ENCODE measurements at places on chromosomes 4 and X.

DNA sequence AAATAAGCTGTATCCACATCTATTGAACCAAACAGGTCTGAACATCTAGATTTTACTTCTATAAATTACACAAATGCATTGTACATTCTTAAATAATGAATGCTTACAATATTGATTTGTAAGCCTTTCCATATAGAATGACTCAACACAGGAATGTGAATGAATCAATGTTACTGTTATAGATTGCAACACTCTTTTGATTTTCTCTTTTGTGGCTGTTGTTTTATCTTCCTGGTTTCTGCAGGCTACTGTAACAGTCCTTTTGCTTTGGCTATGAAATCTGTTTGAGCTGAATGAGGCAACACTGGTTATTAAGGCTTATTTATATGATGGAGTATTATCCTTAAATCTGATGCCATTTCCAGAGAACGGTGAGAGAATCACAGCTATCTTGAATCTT is 49.5 kb downstream of the GPR50 start:
- no peaks in the 10 kb centered on the region for H3K36me3 ChIP-seq
- peaks cover 4% of the 10 kb centered on the region for H3K4me1 ChIP-seq
- H3K27me3 ChIP-seq, result no peaks in the 10 kb centered on the region
- no peak overlapping the region for H3K4me3 ChIP-seq
- DNase-seq, result no peak

GRCh38 chr4:111066447-111066846 is 443.6 kb upstream of the PITX2 start:
- no peak overlapping the region for H3K27ac ChIP-seq
- H3K4me3 ChIP-seq, result no peak overlapping the region
- peaks cover 4% of the 10 kb centered on the region for H3K4me1 ChIP-seq
- H3K27me3 ChIP-seq, result no peaks in the 10 kb centered on the region
- DNase-seq, result no peak

DNA sequence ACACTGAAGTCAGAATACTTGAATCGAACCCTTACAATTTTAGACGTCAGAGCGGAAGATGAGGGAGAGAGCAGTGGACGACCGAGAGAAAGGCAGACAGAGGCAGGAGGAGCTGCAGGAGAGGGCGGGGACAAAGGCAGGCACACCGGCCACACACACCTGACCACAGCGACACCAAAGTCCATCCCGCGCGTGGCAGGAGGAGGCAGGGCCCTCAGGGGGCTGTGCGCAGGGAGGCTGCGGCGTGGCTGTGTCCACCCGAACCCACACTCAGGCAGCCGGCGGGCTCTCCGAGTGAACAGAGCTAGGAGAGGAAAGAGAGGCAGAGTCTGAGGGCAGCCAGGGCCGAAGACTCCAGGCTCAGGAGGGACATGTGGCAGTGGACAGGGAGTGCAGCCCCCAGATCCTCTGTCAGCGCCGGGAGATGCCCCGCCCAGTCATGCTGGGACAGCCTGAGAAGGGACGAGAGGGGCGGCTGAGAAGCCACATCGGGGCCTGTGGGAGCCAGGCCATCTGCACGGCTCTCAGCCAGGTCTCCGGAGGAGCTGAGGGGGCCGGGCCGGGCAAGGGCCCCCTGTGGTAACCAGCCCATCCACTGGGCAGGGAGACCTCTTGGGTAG is 20.1 kb downstream of the GAK start:
- H3K27ac ChIP-seq, result no peak overlapping the region
- no peak overlapping the region for H3K4me3 ChIP-seq
- no peaks in the 10 kb centered on the region for H3K4me1 ChIP-seq
- H3K36me3 ChIP-seq, result peaks cover 8% of the 10 kb centered on the region
- no peak for DNase-seq

- no peak for DNase-seq
- H3K27ac ChIP-seq, result no peak overlapping the region
Observed at GRCh38 chr4:78293348-78293747, 236.2 kb downstream of the FRAS1 start.

DNA sequence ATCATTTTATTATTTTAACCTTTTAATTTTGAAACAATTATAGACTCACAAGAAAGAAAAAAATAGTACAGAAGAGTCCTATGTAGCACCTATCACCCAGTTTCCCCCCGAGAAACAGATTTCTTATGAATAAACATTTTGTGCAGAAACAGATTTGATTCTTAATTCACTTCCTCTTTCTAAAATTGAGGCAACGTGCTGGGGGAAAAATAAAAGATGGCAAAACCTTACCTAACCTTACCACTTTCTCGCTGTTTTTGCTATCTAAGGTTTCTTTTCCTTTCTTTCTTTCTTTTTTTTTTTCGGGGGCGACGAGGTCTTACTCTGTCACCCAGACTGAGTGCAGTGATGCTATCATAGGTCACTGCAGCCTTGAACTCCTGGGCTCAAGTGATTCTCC is 4.3 kb upstream of the CLNK start:
- H3K27me3 ChIP-seq, result no peaks in the 10 kb centered on the region
- H3K27ac ChIP-seq, result no peak overlapping the region
- no peak for DNase-seq
- no peaks in the 10 kb centered on the region for H3K36me3 ChIP-seq
- H3K4me3 ChIP-seq, result no peak overlapping the region
- no peaks in the 10 kb centered on the region for H3K4me1 ChIP-seq

DNA sequence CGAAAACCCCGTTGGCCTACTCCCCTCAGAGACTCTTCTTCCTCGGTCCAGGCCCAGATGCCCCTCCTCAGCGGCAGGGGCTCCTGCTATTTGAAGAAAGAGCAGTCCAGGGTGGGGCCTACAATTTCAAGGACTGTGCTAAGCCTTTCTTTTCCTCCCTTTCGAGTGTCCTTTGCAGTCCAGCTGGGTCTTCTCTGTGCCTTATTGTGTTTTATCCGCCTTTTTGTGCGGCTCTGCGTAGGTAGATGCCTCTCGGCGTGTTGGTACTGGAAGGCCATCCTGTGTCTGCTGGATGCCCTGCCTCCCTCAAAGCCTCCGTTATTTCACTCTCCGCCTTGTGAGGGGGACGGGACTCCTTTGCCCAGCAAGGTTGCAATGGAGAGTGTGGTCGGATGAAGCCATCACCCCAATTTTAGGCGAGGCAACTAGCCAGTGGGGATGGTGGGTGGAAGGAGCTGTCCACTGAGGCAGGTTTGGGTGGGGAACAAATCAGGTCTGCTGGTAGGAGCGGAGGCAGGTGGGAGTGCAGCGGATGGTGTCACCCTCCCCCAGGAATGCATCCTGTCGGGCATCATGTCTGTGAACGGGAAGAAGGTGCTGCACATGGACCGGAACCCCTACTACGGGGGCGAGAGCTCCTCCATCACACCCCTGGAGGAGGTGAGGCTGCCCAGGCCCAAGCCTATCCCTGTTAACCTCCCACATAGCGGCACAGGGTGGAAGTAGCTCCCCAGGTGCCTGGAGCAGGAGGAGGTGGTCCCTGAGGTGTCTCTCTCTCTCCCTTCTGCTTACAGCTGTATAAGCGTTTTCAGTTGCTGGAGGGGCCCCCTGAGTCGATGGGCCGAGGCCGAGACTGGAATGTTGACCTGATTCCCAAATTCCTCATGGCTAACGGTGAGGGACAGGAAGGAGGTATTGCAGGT is 1.3 kb downstream of the GDI1 start:
- H3K4me1 ChIP-seq, result peaks cover 3% of the 10 kb centered on the region
- peaks cover 27% of the 10 kb centered on the region for H3K36me3 ChIP-seq
- peak overlapping the region; percentile 62 for H3K4me3 ChIP-seq
- no peaks in the 10 kb centered on the region for H3K27me3 ChIP-seq
- DNase-seq, result no peak

DNA sequence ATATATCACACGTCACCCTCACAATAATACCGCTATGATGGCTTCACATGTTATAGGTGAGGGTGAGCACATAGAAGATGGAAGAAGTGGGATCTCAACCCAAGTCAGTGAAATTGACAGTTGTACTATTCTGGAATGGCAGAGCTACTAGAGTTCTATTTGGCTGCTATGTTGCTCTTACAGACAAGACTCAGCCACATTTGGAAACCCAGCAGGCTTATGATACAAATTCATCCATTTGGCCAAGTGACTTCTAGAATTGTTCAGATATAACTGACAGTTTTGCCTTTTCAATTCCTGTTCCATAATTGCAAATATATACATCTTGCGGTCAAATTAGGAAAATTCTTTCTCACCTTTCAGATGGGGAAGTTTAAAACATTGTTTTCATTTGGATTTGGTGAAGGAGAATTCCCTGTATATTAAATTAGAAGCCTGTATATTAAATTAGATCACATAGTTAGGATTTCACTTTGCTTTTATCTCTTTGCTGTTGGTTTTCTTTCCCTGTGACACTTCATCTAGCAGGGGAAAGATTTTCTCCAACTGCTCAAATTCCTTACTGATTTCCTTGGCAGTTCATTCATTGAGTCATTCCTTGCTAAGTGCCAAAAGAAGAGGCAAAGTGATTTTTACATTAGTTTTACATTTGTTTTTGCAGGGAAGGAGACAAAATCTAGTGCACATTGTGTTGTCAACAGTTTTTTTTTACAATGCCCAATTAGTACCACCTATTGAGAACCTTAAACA is 120.6 kb upstream of the TBC1D9 start:
- no peak overlapping the region for H3K27ac ChIP-seq
- no peak overlapping the region for H3K4me3 ChIP-seq
- no peaks in the 10 kb centered on the region for H3K27me3 ChIP-seq
- H3K4me1 ChIP-seq, result 0 out of 2 replicates have a peak, but pooled peaks cover 4% of the 10 kb centered on the region
- no peaks in the 10 kb centered on the region for H3K36me3 ChIP-seq
- no peak for DNase-seq

DNA sequence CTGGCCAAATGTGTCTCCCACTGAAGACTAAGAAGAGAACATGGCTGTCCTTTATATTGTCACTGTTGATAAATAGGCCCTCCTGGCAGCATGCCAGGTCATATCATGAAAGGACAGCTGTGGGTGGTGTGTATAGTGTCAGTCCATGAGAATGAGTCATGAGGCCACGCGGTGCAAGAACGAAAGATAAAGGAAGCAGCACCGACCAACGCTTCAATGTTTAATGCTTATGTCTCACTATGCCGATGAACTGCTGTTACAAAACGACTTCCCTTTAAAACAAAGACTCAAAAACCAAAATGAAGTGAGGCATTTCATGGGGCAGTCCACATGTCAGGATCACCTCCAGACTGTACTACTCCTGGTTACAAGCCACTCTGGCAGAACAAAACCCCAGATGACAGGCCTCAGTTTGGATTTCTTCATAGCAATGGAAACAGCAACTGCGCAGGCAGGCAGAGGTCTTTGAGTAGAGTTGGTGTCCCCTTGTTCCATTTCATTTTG is 5.2 kb upstream of the TCEANC start:
- peaks cover 3% of the 10 kb centered on the region for H3K4me1 ChIP-seq
- H3K4me3 ChIP-seq, result no peak overlapping the region
- no peaks in the 10 kb centered on the region for H3K36me3 ChIP-seq
- no peak overlapping the region for H3K27ac ChIP-seq
- DNase-seq, result no peak

- peak overlapping the region; percentile 95 for H3K4me3 ChIP-seq
- peak overlapping the region; percentile 86 for H3K27ac ChIP-seq
- H3K27me3 ChIP-seq, result no peaks in the 10 kb centered on the region
- H3K36me3 ChIP-seq, result peaks cover 34% of the 10 kb centered on the region
- H3K4me1 ChIP-seq, result no peaks in the 10 kb centered on the region
Observed at GRCh38 chrX:38803588-38804431, 2.6 kb downstream of the MID1IP1 start.

DNA sequence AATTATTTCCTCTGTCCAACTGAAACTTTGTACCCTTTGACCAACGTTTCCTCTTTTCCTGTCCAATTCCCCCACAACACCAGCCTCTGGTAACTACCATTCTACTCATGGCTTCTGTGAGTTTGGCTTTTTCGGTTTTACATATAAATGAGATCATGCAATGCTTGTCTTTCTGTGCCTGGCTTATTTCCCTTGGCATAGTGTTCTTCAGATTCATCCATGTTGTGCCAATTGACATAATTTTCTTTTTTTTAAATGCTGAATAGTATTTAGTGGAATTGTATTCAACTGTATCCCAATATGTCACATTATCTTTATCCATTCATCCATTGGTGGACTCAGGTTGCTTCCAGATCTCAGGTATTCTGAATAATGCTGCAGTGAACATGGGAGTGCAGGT is 222.5 kb upstream of the GALNTL6 start:
- no peak overlapping the region for H3K4me3 ChIP-seq
- no peaks in the 10 kb centered on the region for H3K4me1 ChIP-seq
- DNase-seq, result no peak
- no peaks in the 10 kb centered on the region for H3K27me3 ChIP-seq
- no peak overlapping the region for H3K27ac ChIP-seq
- no peaks in the 10 kb centered on the region for H3K36me3 ChIP-seq

DNA sequence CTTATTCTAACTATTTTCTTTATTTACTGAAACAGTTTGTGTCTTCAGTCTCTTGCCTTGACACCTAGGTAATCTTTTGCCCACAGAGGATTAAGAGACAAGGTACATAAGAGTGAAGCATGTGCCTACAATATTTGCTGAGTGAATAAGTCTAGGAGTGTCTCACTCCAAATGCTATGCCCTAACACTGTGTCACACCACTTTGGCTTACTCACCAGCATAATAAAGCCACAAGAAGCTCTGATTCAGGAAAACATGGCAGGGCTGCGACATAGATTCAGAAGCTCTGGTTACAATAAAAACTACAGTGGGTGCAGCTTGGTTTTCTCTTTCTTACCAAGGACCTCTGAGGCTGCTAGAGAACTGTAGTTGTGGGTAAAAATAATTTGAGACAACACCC is 127.1 kb downstream of the RBM46 start:
- H3K4me3 ChIP-seq, result no peak overlapping the region
- H3K27me3 ChIP-seq, result no peaks in the 10 kb centered on the region
- no peaks in the 10 kb centered on the region for H3K36me3 ChIP-seq
- H3K27ac ChIP-seq, result no peak overlapping the region
- no peak for DNase-seq

All from H1 (cell line).